ENCODE measurements at places on chromosomes 2 and 18. TPM values are rescaled to one million over a fixed set of nuclear protein-coding genes. Genes with fewer than 3 reads are reported as not detected.

DNA sequence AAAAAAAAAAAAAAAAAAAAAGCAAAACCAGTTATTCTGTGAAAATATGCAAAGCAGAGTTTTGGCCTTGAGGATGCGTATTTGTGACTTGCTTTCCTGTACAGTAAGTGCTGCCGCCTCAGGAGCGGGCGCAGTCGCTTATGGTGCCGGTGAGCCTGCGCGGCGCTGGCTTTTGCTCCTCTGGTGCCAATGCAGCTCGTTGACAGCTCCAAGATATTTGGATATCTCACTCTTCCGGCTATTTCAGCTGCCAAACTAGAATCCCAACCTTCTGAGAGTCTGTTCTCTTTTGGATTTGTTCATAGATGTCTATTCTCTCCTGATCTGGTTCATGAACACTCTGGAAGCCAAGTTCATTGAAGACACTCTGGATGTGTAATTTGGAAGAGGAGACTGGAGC lies 184.1 kb downstream of the AGAP1 start:
- H3K36me3 ChIP-seq: no peaks in the 10 kb centered on the region
- no peak overlapping the region for H3K4me3 ChIP-seq
- H3K4me1 ChIP-seq: peaks cover 17% of the 10 kb centered on the region
- H3K27me3 ChIP-seq: no peaks in the 10 kb centered on the region

- H3K27ac ChIP-seq: no peak overlapping the region
- H3K27me3 ChIP-seq: no peaks in the 10 kb centered on the region
- DNase-seq: peak; percentile 23
- no peaks in the 10 kb centered on the region for H3K4me1 ChIP-seq
Measured at GRCh38 chr2:60407398-60407797, 146.1 kb downstream of the BCL11A start.

DNA sequence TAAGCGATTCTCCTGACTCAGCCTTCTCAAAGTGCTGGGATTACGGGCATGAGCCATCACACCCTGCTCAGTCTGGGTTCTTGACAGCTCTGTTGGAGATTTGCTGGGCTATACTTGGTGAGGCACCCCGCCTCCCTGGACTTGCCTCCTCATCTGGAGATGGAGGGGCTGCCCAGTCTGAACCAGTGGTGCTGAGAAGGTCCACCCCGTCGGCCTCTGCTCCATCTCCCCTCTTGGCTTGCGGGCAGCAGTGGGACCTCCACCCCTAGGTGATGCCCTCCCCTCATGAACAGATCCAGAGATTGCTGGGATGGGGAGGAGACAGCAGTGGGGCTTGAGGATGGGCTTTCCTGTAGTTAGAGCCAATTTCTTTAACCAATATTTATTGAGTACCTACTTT lies 120.9 kb downstream of the CLIP4 start:
- no peak overlapping the region for H3K27ac ChIP-seq
- H3K36me3 ChIP-seq: no peaks in the 10 kb centered on the region
- DNase-seq: no peak
- no peak overlapping the region for H3K4me3 ChIP-seq
- peaks cover 45% of the 10 kb centered on the region for H3K27me3 ChIP-seq

DNA sequence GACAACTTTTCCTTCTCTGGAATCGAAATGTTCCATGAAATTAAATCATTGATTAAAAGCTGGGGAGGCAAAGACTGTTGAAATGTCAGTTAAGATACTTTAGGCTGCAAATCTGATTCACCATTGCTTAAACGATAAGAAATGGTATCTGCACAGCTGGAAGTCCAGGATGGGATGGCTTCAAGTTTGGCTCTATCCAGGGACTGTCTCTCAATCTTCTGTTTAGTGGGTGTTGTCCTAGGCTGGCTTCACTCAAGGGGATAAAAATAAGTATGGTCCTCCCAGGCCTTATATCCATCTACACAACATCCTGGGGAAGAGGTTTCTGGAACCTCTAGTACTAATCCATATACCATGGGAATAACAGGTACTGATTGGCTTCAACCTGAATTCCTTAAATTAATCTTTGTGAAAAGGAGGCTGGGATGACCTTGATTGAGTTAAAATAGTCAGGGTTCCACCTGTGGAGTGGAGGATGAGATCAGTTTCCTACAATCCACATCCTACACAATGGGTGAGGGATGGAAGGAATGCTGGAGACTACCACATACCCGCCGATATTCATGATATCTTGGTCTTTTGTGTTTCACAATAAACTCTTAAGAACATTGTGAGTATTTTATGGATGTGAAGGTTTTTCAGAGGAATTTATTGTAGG lies 156.0 kb upstream of the L3MBTL4 start:
- H3K4me1 ChIP-seq: no peaks in the 10 kb centered on the region
- no peak for DNase-seq
- H3K4me3 ChIP-seq: no peak overlapping the region

The UPP2 gene
- not detected for total RNA-seq
